ENCODE measurements at places on chromosomes 6 and 20. TPM values are rescaled to one million over a fixed set of nuclear protein-coding genes. Genes with fewer than 3 reads are reported as not detected.

DNA sequence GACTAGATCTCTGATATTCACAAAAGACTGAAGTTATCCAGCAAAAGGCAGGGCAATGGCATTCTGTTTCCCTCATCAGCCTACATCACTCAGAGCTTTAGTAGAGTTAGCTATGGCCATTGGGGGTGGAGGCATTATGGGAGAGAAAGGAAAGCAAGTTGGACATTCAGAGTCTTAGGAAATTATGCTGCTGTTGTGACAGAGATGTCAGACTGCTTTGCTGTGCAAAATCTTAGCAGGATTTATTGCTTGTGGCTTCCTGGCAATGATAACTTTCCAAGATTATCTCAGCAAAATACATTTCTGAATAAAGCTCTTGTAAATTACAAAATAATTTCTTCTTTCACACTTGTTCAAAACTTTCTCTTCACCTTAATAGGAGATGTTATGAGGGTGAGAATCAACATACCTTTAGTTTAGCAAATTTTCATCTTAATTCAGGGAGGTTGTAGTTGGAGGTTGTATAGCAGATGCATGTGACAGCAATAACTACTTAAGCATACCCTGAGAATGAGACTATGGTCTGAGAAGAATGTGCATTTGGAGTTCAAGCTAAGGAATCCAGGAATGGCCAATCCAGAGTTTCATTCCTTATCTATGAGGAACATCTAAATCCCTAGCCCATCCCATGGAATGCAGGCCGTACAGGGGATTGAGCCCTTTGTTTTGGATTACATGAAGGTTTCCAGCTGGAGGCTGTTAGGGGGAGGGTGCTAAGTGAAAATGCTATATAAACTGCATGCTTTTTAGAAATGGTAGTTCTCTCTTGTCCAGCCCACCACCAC lies 179.8 kb downstream of the HAO1 start:
- DNase-seq: no peak

DNA sequence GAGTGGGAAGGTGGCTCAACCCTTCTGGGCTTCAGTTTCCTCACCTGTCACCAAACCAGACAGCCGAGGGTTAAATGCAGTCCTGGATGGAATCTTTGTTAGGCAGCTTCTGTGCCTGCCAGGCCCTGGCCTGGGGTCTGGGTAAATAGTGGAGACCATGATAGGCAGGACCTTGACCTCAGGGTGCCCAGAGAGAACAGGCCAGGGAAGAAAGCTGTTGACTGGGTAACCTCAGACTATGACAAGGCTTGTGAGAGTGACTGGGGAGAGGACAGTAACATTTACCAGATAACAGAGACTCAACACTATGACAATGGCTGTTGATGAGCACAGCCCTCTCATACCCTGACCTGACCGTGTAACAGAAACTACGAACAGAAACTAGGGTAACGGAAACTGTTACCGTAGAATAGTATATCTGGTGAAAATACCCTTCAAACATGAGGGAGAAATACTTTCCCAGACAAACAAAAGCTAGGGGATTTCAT lies 218.3 kb downstream of the PREX1 start:
- no peak for DNase-seq

DNA sequence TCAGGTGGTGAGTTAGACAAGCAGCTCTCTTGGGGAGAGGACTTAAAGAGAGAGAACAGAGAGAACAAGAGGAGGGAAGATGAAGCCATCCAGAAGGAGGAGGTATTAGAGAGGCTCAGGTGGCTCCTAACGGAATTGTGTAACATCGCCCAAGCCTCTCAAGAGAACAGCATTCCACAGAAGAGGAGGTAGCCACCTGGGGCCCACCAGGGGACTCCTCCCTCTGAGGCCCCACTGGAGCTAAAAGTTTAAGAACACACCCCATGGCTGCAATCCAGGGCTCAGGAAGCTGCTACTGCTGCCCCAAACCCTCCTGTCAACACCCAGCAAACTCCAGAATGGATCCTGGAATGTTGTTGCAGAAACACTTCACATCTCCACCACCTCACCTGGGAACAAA lies 23.6 kb upstream of the MDFI start:
- no peak for DNase-seq

DNA sequence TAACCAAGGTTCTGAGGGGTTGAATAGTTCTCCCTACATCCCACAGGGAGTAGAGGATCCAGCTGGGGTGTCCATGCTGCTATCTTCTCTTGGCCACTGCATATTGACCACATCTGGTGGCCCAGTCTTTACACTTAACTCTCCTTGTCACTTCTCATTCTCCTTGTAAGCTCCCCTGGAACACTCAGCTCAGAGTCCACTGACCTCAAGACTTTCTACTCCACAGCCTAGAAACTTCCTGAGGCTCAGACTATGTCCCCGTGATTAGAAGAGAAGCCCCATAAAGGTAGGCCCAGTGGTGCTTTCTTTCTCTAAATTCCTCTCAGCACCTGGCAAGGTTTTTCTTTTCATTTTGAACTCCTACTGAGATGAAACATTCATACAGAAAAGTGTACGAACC lies 13.3 kb upstream of the ZFAND3 start:
- no peak for DNase-seq

DNA sequence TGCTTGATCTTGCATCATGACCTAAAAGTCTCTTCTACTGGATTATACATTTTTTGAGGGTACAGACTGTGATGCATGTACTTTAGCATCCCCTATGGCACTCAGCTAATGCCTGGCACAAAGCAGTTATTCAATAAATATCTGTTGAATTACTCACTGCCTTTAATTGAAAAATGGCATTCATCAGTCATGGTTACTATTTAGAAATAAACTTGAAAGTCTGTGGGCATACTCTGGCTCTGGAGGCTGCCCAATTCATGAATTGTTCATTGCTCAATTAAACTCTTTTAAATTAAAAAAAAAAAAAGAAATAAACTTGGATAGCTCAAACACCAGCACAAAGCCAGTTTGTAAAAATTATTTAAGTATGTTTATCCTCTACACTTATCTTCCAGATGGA lies 40.0 kb downstream of the HEBP2 start:
- DNase-seq: no peak

DNA sequence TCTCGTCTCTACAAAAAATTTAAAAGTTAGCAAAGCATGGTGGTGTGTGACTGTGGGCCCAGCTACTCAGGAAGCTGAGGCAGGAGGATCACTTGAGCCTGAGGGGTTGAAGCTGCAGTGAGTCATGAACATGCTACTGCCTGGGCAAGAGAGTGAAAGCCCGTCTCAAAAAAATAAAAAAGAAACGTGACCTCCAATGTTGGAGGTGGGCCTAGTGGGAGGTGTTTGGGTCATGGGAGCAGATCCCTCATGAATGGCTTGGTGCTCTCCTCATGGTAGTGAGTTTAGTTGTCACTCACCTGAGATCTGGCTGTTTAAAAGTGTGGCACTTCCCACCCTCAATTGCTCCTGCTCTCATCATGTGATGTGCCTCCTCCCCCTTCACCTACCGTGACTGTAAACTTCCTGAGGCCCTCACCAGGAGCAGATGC lies 24.3 kb downstream of the RBL1 start:
- DNase-seq: no peak

GRCh38 chr20:31476294-31476585 lies 1.2 kb downstream of the REM1 start:
- no peak for DNase-seq

GRCh38 chr6:144416773-144417172 lies 131.6 kb downstream of the UTRN start:
- DNase-seq: no peak

The UNC5CL gene
- 1.5 TPM for total RNA-seq

The CEBPB gene
- total RNA-seq: 327 TPM

The BANF2 gene
- not detected for total RNA-seq

The MEI4 gene
- not detected for total RNA-seq
